Left kidney (tissue), 8 donors: ENCODE measurements at places on chromosomes 2 and 18. TPM values are rescaled to one million over a fixed set of nuclear protein-coding genes. Genes with fewer than 3 reads are reported as not detected.

DNA sequence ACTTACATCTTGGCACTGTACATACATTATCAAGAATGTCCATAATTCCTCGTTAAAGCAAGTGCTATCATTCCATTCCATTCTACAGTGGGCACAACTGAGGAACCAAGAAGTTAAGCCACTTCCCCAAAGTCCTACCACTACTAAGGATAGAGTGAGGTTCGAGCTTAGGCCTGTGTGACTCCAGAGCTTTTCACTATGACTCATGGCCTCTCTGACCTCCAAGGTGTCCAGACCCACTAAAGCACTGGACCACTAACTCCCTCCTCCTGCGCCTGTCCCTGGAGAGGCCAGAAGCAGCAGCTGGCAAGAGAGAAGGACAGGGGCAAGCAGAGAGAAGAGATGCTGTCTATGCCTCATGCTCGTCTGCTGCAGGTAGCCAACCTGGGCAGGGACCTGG lies 117.0 kb downstream of the ZBTB7C start:
- DNase-seq: no peak

DNA sequence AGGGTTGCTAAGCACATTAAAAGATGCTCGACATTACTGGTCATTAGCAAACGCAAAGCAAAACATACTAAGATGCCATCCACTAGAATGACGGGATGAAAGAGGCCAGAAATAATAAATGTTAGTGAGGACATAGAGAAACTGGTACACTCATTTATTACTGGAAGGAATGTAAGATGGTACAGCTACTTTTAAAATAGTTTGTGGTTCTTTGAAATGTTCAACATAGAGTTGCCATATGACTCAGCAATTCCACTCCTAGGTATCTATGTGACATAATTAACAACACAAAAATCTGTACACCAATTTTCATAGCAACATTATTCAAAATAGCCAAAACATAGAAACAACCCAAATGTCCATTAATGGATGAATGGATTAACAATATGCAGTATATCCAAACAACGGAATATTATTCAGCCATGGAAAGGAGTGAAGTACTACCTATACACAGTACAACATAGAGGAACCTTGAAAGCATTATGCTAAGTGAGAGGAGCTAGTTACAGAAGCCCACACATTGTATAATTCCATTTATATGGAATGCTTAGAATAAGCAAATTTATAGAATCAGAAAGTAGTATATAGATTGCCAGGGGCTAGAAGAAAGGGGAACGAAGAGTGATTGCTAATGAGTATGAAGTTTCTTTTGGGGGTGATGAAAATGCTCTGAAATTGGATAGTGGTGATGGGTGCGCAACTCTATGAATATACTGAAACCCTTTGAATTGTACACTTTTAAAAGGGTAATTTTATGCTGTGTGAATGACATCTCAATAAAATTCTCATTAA lies 61.9 kb upstream of the IL1R1 start:
- no peak for DNase-seq

- no peak for DNase-seq
These were observed 339.5 kb upstream of the SLC39A10 start for GRCh38 chr2:195317550-195317949.

GRCh38 chr2:26615336-26615859 lies 25.8 kb downstream of the CIB4 start:
- no peak for DNase-seq

Gene SULT1C2
- 89.6 TPM for polyA plus RNA-seq

Gene ZCCHC2
- polyA plus RNA-seq: 19.0 TPM

Gene GCG
- polyA plus RNA-seq: not detected

Gene HADHA
- polyA plus RNA-seq: 234 TPM

Gene REG3G
- polyA plus RNA-seq: not detected

Gene SPRED2
- 41.2 TPM for polyA plus RNA-seq
